Frontal cortex (tissue), 4 donors: ENCODE measurements at places on chromosomes 6 and 20.

- no peak for DNase-seq
These were observed 51.9 kb upstream of the TPD52L1 start for GRCh38 chr6:125101631-125102030.

GRCh38 chr20:37394543-37395409 is 48.8 kb downstream of the SRC start:
- DNase-seq, result no peak

- peak; percentile 86 for DNase-seq
These were observed at the start of gene PHF10 for GRCh38 chr6:169724494-169725124. Gene PHF10 (minus strand): TSS chr6:169724500. CDS start chr6:169723931, 569 bp downstream.

- no peak for DNase-seq
These were observed 282.2 kb upstream of the EPHA7 start for GRCh38 chr6:93701526-93701925.

GRCh38 chr20:19070026-19070425 is 142.4 kb upstream of the SLC24A3 start:
- DNase-seq, result no peak

GRCh38 chr6:161344626-161345025 is 70.8 kb upstream of the AGPAT4 start:
- DNase-seq, result no peak

DNA sequence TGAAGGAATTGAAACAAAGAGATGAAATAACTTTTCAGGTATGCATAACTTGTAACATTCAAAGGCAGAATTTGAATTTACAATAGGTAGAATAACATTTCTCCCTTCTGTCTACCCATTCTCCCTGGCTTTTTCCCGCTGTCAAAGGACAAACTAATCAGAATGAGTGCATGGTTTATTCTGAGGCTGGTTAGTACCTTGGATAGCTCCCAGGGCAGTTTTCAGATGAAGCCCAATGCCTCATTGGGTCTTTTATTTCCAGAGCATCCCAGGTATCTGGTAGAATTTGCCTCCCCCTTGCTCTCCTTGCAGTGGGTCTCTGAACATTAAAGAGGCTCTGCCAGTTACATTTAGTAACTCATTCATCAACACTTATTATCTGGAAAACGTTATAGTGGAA is 665.5 kb downstream of the BCKDHB start:
- no peak for DNase-seq

DNA sequence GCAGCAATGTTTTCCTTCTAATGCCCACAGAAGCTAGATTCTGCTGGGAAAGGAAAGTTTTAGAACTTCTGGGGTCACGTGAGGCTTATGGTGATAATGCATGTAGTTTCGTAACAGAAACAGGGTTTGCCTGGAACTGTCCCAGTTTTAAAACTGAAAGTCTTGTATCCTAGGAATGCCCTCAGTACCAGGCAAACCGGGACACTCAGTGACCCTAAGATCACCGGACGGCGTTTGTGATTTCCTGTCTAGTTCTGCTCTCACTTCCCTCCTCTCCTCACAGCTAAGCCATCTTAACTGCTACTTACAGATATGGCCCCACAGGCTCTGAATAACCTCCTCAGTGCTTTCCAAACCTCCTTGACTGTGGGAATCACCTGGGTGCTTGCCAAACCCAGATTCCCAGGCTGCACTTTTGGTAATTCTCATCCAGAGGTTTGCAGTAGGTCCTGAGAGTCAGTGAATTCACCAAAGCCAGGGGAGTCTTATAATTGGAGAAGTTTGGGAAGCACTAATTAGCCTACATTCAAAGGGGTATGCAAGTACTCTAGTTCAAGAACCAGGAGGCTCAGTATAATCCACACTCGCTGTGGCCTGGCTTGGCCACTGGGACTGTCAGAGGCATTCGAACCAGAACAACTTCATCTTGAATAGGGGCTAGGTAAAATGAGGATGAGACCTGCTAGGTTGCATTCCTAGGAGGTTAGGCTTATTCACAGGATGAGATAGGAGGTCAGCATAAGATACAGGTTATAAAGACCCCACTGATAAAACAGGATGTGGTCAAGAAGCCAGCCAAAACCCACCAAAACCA is 231.6 kb upstream of the MYLIP start:
- DNase-seq, result no peak
